ENCODE measurements at places on chromosomes 2 and 18.

- H3K27ac ChIP-seq: no peak overlapping the region
- no peak overlapping the region for H3K4me3 ChIP-seq
- peak; percentile 17 for DNase-seq
- no peaks in the 10 kb centered on the region for H3K4me1 ChIP-seq
Measured at GRCh38 chr2:240395896-240396622, 39.4 kb upstream of the GPC1 start.

- no peak overlapping the region for H3K4me3 ChIP-seq
- DNase-seq: no peak
- peaks cover 15% of the 10 kb centered on the region for H3K4me1 ChIP-seq
- H3K27ac ChIP-seq: no peak overlapping the region
- no peaks in the 10 kb centered on the region for H3K27me3 ChIP-seq
- no peaks in the 10 kb centered on the region for H3K36me3 ChIP-seq
Measured at GRCh38 chr2:229087843-229088516, 183.1 kb downstream of the PID1 start.

GRCh38 chr2:97966545-97967215 lies 29.1 kb downstream of the TMEM131 start:
- peaks cover 14% of the 10 kb centered on the region for H3K4me1 ChIP-seq
- H3K4me3 ChIP-seq: no peak overlapping the region
- H3K27ac ChIP-seq: no peak overlapping the region
- no peak for DNase-seq

DNA sequence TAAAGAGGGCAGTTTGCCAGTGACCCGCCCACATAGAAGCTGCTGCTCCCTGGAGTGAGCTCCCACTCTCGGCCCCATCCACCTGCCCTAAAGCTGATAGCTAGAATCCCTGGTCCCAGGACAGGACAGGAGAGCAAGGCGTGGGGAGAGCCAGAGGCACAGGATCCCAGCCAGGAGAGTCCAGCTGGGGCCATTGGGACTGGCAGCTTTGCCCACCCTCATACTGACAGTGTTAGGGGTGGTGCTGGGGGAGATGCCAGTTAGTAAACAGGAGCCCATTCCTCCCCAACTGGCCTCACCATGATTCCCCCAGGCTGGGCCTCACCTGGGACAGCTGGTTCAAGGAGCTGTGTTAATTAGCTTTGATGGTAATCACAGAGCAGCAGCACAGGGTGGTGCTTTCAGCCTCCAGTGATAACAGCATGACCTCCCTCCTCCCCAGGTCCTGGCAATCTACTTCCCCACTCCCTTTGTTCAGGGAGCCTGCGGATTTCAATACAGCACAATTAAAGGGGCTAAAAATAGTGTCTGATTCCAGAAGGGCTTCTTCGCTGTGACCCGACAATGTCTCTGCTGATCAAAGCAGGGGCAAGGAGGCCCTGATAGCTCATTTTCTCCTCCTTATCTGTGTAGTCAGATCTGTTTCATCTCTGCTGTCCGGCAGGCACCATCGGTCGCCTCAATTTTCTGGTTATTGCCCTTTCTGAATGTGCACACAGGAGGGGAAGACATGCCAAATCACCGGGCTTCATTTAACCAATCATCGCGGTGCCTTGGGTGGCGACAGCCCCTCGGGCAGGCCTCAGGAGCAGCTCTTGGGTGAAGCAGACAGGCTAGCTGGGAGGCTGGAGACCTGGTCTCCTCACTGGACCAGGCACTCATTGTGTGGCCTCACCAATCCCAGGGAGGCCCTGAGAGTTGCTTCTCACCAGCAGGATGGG lies 119.9 kb upstream of the TEX51 start:
- H3K4me3 ChIP-seq: no peak overlapping the region
- peaks cover 11% of the 10 kb centered on the region for H3K4me1 ChIP-seq
- H3K36me3 ChIP-seq: no peaks in the 10 kb centered on the region

- H3K36me3 ChIP-seq: no peaks in the 10 kb centered on the region
- no peak for DNase-seq
- peak overlapping the region; percentile 20 for H3K4me3 ChIP-seq
- peak overlapping the region; percentile 64 for H3K27ac ChIP-seq
Measured at GRCh38 chr2:46076251-46076650, 221.0 kb upstream of the EPAS1 start.

DNA sequence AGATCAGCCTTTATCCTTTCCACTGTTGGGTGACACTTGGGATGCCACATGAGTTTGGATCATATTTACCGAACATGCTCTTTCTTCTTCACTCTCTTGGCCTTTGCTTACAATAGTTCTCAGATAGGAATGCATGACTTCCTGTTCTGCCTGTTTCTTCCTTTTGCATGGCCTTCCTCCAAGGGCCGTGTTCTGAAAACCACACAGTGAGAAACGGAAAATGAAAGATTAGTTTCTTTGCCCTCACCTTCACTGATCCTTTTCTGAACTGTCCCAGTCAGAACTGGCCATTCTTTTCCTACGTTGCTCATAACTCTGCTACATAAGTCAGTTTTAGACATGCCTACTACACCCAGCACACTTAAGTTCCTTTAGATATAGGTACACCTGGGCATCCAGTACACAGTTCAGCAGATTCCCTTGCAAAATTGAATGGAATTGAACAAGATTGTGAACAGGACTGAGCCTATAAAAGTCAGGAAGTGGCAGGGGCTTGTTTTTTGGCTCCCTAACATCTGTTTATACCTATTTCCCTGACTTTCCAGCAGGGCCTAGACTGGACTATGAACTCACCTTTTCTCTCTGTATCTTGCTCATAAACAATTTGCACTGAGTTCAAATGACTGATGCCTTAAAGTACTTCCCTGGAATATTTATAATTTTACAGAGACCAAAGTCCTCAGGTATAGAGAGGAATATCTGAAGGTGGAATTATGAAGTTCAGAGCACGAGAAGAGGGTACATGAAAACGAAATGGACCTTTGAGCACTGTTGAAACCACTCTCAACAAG lies 186.4 kb upstream of the ST6GAL2 start:
- no peak overlapping the region for H3K4me3 ChIP-seq
- H3K4me1 ChIP-seq: no peaks in the 10 kb centered on the region
- DNase-seq: no peak
- no peak overlapping the region for H3K27ac ChIP-seq
- no peaks in the 10 kb centered on the region for H3K27me3 ChIP-seq

DNA sequence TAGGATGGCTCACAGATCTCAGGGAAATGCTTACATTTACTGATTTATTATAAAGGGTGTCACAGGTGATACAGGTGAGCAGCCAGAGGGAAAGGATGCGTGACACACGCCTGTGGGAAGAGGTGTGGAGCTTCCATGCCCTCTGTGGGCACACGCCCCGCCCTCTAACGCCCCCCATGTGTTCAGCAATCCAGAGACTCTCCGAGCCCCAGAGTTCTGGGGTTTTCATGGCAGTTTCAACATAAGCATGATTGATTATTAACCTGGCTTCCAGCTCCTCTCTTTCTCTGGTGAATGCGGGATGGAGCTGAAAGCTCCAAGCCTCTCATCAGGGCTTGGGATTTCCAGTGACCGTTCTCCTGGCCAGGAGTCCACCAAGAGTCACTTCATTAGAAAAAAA lies 34.3 kb upstream of the ODC1 start:
- no peaks in the 10 kb centered on the region for H3K36me3 ChIP-seq
- no peak for DNase-seq
- H3K27ac ChIP-seq: no peak overlapping the region
- no peaks in the 10 kb centered on the region for H3K4me1 ChIP-seq
- no peaks in the 10 kb centered on the region for H3K27me3 ChIP-seq

DNA sequence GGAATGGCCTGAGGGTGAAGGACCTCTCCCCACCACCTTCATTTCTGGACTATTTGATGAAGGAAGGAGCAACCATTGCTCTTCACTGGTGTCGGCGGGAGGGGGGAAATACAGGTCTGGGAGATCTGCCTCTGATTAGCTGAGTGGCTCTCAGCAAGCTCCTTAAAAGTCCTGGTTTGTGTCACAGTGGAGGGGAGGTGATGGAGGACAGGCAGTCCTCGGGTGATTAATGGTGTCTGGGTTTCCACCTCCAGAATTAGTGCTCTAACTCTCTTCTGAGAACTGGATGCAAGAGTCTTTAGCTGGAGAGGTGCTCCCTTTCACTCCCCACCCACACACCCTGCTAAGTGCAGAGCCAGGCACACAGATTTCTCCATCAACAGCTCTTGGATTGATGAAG lies 83.2 kb downstream of the TTC32 start:
- no peaks in the 10 kb centered on the region for H3K4me1 ChIP-seq
- no peak overlapping the region for H3K4me3 ChIP-seq
- no peaks in the 10 kb centered on the region for H3K27me3 ChIP-seq
- no peaks in the 10 kb centered on the region for H3K36me3 ChIP-seq
- no peak overlapping the region for H3K27ac ChIP-seq

DNA sequence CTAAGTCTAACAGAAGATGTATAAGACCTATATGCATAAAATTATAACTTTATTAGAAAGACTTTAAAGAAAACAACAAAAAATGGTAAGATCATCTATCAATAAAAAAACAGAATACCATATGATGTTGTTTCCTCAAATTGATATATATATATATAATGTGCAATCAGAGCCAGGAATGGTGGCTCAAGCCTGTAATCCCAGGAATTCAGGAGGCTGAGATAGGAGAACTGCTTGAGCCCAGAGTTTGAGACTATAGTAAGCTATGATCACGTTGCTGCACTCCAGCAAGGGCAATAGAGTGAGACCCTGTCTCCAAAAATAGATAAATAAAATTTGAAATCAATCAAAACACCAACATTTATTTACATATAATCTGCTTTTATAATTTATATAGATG lies 19.5 kb downstream of the CYTIP start:
- no peak overlapping the region for H3K27ac ChIP-seq
- no peak overlapping the region for H3K4me3 ChIP-seq
- H3K4me1 ChIP-seq: no peaks in the 10 kb centered on the region
- H3K27me3 ChIP-seq: no peaks in the 10 kb centered on the region
- DNase-seq: no peak

DNA sequence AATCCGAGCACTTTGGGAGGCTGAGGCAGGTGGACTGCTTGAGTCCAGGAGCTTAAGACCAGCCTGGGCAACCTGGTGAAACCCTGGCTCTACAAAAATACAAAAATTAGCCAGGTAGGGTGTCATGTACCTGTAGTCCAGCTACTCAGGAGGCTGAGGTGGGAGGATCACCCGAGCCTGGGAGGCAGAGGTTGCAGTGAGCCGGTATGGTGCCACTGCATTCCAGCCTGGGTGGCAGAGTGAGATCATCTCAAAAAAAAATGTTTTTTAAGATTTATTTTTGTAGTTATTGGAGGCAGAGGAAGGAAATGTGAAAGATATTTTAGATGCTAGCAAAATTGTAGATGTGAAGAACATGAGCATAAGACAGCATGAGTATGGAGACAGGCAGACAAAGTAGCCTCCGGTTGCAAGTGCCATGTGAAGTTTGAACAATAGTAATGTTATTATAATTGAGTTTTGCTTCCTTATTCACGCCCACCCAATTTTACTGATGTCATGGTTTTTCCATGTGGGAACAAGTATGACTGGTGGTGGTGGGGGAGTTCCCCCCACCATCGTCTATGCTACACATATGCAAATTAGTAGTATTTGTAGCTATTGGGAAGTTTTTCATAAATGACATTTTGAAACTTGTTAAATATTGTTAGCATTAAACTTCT lies 18.0 kb downstream of the REL start:
- H3K36me3 ChIP-seq: peaks cover 100% of the 10 kb centered on the region
- no peaks in the 10 kb centered on the region for H3K27me3 ChIP-seq
- no peak overlapping the region for H3K4me3 ChIP-seq
- DNase-seq: no peak

DNA sequence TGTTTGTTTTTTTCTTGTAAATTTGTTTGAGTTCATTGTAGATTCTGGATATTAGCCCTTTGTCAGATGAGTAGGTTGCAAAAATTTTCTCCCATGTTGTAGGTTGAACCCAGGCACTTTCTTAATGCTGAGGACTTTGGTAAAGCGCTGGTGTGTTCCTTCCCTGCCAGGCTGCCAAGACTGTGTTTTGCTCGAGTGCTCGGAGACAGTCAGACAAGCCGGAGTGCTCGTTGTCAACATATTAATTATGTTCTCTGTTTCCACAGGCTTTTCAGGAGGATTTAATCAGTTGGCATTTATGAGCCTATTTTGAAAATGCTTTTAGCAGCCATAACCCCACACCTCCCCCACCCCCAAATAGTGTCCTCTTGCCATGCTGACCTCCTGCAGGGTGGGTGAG lies 6.4 kb downstream of the MTCL1 start:
- no peak overlapping the region for H3K27ac ChIP-seq
- no peaks in the 10 kb centered on the region for H3K36me3 ChIP-seq
- DNase-seq: no peak
- peaks cover 3% of the 10 kb centered on the region for H3K27me3 ChIP-seq
- H3K4me1 ChIP-seq: peaks cover 8% of the 10 kb centered on the region
- no peak overlapping the region for H3K4me3 ChIP-seq

- no peak for DNase-seq
- H3K36me3 ChIP-seq: no peaks in the 10 kb centered on the region
- no peak overlapping the region for H3K27ac ChIP-seq
- H3K4me1 ChIP-seq: no peaks in the 10 kb centered on the region
- no peak overlapping the region for H3K4me3 ChIP-seq
Measured at GRCh38 chr2:82591718-82592117, 1867.4 kb downstream of the SUCLG1 start.

DNA sequence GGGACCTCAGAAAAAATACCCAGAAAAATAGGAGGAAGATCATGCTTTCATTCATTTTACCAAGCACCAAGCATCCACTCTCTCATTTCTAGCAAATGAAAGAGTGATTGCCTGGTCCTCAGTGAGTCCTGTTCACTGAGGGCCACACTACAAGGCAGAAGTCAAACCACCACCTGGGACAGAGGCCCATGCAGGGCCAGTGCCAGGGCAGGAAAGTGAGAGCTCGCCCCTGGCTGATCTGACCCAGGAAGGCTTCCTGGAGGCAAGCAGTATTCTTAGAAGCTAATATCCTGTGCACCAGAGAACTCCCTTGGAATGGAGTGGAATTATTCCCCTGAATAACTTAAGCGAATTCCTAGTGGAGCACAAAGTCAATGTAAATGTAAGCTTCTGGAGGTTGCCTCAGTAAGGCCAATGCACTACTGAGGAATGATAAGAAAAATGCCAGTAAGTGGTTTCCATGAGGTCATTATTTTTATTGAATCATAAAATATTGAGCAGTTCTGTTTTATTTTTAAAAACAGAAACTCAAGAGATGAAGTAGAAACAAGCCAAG lies 191.6 kb upstream of the ID2 start:
- no peak overlapping the region for H3K27ac ChIP-seq
- H3K36me3 ChIP-seq: no peaks in the 10 kb centered on the region
- no peak overlapping the region for H3K4me3 ChIP-seq
- no peak for DNase-seq
- peaks cover 12% of the 10 kb centered on the region for H3K4me1 ChIP-seq
- H3K27me3 ChIP-seq: no peaks in the 10 kb centered on the region

- no peaks in the 10 kb centered on the region for H3K4me1 ChIP-seq
- no peaks in the 10 kb centered on the region for H3K36me3 ChIP-seq
- H3K27me3 ChIP-seq: no peaks in the 10 kb centered on the region
- no peak overlapping the region for H3K27ac ChIP-seq
- DNase-seq: no peak
- no peak overlapping the region for H3K4me3 ChIP-seq
Measured at GRCh38 chr18:28485918-28486317, 309.0 kb upstream of the CDH2 start.

GRCh38 chr2:36356298-36356989 lies 866 bp downstream of the CRIM1 start:
- DNase-seq: peak; percentile 37
- peaks cover 33% of the 10 kb centered on the region for H3K4me1 ChIP-seq
- H3K36me3 ChIP-seq: no peaks in the 10 kb centered on the region
- peaks cover 11% of the 10 kb centered on the region for H3K27me3 ChIP-seq
- peak overlapping the region; percentile 86 for H3K4me3 ChIP-seq
- H3K27ac ChIP-seq: peak overlapping the region; percentile 84

- H3K36me3 ChIP-seq: no peaks in the 10 kb centered on the region
- H3K4me1 ChIP-seq: no peaks in the 10 kb centered on the region
- no peak for DNase-seq
- H3K27me3 ChIP-seq: no peaks in the 10 kb centered on the region
Measured at GRCh38 chr2:138155304-138155703, 191.0 kb downstream of the HNMT start.

Measured in upper lobe of left lung (tissue), 6 donors.